ENCODE measurements at places on chromosomes 5 and 9. TPM values are rescaled to one million over a fixed set of nuclear protein-coding genes. Genes with fewer than 3 reads are reported as not detected.

GRCh38 chr5:163260961-163261360 is 176.4 kb upstream of the CCNG1 start:
- no peak for DNase-seq
- no peak overlapping the region for H3K4me3 ChIP-seq
- H3K36me3 ChIP-seq, result no peaks in the 10 kb centered on the region
- H3K27ac ChIP-seq, result no peak overlapping the region
- no peaks in the 10 kb centered on the region for H3K4me1 ChIP-seq

GRIN3A gene
- 1.5 TPM for total RNA-seq

DNA sequence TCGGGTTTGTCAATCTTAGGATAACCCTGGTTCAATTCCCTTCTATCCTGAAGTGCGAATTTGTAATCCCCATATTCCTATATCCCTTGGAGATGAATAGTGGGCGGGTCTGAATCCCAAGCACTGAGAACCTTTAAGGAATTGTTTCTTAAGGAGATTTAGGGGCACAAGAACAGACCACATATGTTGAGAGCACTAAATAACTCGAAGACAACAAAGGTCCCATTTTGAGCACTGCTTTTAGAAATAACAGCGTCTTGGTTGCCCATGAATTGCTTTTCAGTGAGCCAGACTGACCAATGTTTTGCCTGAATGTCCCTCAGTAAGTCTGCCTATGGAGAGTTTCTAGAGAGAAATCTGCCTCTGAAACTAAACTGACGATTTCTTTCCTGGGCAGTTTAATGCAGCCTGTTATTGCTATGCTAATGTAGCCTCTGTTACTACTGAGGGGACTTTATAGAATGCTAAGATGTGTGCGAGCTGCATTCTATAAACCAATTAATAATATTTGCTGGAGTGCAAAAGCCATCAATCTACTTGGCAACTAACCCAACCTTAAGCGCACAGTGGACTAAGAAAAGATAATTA is 445.0 kb upstream of the DMAC1 start:
- no peak for DNase-seq
- no peaks in the 10 kb centered on the region for H3K4me1 ChIP-seq
- no peaks in the 10 kb centered on the region for H3K27me3 ChIP-seq
- H3K36me3 ChIP-seq, result no peaks in the 10 kb centered on the region
- H3K27ac ChIP-seq, result no peak overlapping the region

DNA sequence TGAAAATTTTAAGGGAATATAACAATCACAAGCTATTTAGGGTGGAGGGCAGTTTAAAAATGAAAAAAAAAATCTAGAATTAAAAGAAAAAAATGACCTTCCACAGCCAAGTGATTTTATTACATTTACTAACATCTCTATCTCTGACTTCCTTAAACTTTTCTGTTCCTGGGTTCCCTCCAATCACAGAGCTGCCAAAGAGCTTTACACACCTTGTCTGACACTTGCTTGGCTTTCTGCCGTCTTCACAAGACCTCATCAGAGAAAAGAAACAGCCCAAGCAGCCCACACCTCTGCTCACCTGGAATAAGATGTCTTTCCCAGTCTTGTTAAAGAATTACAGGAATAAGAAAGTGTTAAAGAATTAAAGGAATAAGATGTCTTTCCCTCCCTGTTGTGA is 38.9 kb downstream of the PSMB7 start:
- H3K4me1 ChIP-seq, result no peaks in the 10 kb centered on the region
- H3K27ac ChIP-seq, result no peak overlapping the region
- H3K27me3 ChIP-seq, result no peaks in the 10 kb centered on the region
- no peak overlapping the region for H3K4me3 ChIP-seq
- H3K36me3 ChIP-seq, result no peaks in the 10 kb centered on the region

GRCh38 chr5:141941307-141941706 is 16.7 kb downstream of the PCDH12 start:
- H3K27ac ChIP-seq, result peak overlapping the region; percentile 14
- no peak overlapping the region for H3K4me3 ChIP-seq
- peaks cover 25% of the 10 kb centered on the region for H3K36me3 ChIP-seq
- no peak for DNase-seq

GRCh38 chr5:103122242-103122641 is 2.1 kb downstream of the PPIP5K2 start:
- H3K36me3 ChIP-seq, result no peaks in the 10 kb centered on the region
- peaks cover 45% of the 10 kb centered on the region for H3K4me1 ChIP-seq
- H3K27me3 ChIP-seq, result no peaks in the 10 kb centered on the region
- H3K27ac ChIP-seq, result no peak overlapping the region
- DNase-seq, result no peak

Data from vagina (tissue), 2 donors.